Immature natural killer cell (primary cell): ENCODE measurements at places on chromosomes 6 and 20.

DNA sequence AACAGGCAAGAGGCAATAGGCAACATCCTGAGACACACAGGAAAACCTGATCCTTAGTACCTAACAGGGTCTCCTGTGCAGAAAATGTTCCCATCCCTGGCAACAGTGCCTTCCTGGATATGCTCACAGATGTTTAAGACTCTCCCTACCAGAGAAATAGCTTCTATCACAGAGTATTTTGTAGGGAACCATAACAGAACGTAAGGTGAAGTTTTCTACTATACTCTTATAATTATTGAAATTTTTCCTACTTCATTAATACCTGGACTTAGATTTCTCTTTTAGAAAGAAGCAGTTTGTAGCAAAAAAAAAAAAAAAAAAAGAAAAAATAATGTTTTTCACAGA lies 33.5 kb upstream of the LGSN start:
- DNase-seq: no peak

DNA sequence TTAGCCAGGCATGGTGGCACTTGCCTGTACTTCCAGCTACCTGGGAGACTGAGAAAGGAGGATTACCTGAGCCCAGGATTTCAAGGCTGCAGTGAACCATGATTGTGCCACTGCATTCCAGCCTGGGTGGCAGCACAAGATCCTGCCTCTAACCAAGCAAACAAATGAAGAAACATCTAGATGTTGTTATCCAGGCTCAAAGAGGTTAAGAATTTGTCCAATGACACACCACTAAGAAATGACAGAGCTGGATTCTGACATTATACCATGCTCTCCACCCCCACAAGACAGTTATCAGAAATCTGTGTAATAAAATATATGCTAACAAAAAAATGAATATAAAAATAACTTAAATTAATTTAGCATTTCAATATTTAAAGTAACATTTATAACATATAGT lies 925.5 kb upstream of the SLC35B3 start:
- DNase-seq: no peak

DNA sequence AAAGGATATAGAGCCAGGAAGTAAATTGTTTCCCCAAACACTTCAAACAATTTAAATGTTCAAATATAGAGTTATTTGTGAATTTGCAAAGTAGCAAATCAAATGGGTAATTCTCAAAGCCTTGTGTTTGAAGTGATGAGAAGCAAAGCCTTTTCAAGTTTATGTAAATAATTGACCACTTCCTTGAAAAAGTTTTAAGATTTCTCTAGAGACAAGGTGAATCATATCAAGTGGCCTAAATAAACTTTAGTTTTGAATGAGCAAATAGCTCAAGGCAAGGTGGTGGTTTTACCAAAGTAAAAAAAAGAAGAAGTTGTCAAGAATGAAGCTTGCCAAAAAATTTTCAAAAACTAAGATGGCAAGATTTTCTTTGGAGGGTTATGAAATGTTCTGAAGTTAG lies 42.6 kb upstream of the IFNGR1 start:
- DNase-seq: peak; percentile 49

DNA sequence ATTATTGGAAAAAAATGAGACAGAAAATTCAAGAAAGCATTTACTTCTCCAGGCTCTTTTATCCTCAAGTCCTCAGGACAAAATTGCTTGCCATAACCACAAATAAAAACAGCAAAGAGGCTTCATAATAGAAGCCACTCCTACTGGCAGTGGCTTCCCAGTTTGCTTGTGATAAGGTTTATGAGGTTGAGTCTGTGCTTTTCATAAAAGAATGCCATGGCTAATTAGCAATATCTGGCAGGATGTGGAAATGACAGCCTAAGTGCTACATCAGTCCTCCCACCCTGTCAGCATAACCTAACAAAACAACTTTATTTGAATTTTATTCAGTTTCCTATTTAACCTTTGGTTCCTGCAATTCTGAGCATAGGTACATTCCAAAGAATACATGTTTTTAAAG lies 80.9 kb upstream of the HTR1E start:
- no peak for DNase-seq
